ENCODE measurements at places on chromosomes 11 and 22.

- DNase-seq: no peak
Observed at GRCh38 chr22:19753090-19753842, 7.3 kb upstream of the TBX1 start.

GRCh38 chr11:5258543-5259262, 4.1 kb upstream of the HBG2 start:
- DNase-seq: no peak

- DNase-seq: no peak
Observed at GRCh38 chr22:37454857-37455686, 27.8 kb upstream of the ELFN2 start.

- DNase-seq: no peak
Observed at GRCh38 chr11:57047610-57048009, 58.9 kb downstream of the OR5AK2 start.

GRCh38 chr11:114137838-114138237, 78.3 kb downstream of the ZBTB16 start:
- DNase-seq: no peak

DNA sequence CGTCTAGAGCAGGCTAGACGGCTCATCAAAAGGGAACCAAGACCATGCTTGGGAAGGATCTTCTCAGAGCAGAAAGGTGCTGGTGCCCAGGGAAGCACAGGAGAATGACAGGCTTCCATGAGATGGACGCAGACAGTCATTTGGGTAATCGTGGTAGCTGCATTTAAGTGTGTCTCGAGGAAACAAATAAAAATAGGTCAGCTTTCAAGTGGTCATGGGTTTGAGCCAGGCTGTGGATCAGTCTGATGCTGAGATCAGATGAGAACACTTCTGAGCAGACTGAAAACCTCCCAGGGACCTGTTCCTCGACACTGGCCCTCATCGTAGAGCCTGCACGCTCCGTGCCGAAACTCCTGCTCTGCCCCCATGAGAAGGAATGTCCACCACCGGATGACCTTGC, 4.7 kb downstream of the CARS1 start:
- no peak for DNase-seq

GRCh38 chr11:30452114-30452513, 129.2 kb downstream of the ARL14EP start:
- DNase-seq: no peak

DNA sequence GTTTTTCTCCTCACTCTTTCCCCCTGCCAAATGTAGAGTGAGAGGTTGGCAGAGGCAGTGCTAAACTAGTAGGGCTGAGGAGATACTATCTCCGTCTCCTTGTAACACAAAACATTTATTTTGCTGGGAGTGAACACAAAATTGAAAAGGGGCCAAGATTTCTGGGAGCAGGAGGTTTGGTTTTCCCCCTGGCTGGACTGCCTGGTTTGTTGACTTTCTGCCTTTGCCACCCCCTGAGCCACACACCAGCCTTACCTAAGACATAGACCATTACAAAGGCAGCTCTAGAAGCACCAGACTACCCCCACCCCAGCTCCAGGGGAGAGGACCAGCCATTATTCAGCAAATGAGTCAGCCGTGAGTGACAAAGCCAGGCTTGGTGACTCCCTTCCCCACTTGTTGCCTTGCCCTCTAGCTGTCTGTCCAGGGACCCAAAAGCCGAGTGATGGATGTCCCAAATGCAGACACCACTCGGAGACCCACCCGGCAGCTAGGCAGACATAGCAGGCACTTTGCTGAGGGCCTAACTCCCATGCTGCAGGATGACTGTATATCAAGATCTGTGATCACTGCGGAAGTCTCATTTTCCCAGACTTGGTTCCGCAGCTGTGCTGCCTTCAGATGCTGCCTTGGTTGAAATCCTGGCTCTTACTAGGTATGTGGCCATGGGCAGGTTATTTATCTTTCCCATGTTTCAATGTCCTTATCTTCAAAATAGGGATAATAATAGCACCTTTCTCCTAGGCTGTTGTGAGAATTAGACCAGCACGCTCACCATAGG, 17.7 kb upstream of the CDON start:
- DNase-seq: no peak

- DNase-seq: no peak
Observed at GRCh38 chr11:16191212-16191867, 165.0 kb downstream of the SOX6 start.

- DNase-seq: no peak
Observed at GRCh38 chr11:105774899-105775298, 165.0 kb downstream of the GRIA4 start.

DNA sequence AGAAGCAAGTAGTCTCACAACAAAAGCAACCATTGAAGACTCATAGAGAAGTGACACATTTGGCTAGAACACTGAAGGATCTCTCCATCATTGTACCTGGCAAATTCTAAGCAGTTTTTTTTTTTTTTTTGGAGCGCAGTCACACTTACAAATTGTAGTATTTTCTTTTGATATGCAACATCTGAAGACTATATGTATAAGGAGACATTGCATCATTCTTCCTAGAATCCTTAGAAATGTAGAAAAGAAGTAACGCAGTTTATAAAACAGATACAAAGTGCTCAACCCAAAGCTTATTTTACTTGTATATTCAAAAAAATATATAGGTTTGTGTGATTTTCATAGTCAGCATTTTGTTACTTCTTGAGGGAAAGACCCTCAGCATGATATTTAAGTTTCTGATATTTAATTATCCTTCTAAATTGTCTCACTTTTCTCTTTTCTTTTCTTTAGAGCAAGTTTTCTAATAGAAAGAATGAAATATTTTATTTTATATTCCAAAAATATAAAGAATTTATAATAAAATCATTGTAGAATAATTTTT, 20.0 kb downstream of the KDM4D start:
- DNase-seq: no peak

DNA sequence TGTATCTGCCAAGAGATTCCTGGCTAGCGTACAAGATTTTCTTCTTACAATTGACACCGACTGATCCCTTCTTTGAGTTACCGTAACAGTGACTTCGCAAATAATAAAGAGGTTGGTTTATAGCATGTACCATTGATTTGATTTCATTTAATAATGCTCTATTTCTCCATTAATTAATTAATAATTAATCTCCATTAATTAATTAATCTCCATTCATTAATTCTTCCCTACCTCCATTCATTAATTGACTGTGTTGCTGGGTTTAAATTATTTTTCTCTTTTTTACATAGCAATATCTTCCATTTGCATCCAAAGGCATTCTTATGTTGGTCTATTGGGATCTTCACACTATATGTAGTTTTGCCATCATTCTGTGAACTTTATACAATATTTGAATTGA, 21.0 kb downstream of the OR5AS1 start:
- DNase-seq: no peak

- no peak for DNase-seq
Observed at GRCh38 chr11:33067294-33067693, 27.9 kb downstream of the TCP11L1 start.

DNA sequence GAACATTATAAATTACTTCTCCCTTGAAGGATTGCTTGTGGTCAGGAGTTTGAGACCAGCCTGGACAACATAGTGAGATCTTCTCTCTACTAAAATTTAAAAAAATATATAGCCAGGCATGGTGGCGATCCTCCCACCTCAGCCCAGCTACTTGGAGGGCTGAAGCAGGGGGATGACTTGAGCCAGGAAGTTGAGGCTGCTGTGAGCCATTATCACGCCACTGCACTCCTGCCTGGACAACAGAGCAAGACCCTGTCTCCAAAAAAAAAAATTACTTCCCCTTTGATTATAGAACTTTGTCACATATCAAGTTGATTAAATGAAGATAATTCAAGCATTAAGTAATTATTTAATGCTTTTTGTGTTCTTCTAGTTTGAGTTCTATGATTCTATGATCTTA, 65.1 kb upstream of the PRODH start:
- no peak for DNase-seq

GRCh38 chr11:35419184-35419829, at the start of gene SLC1A2:
SLC1A2 (minus strand) TSS chr11:35419558; CDS start chr11:35418966, 592 bp downstream.
- no peak for DNase-seq

DNA sequence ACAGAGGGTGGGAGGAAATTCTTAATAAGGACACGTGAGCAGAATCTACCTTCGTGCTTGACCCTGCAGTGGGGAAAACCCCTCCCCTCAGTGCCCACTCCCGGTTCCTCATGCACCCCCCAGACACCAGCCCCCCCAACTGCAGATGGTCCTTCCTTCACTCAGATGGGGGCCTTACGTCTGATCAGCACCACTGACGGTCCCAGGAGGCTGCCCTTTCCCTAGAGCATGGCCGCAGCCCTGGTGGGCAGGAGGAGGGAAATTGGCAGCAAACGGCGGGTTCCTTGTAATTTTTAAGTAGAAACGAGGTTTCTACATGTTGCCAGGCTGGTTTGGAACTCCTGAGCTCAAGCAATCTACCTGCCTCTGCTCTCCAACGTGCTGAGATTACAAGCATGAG, 477.7 kb downstream of the TBC1D22A start:
- DNase-seq: no peak

GRCh38 chr11:94504689-94505293, 7.5 kb upstream of the C11orf97 start:
- no peak for DNase-seq

- DNase-seq: peak; percentile 9
Observed at GRCh38 chr11:106087815-106088435, 10.5 kb downstream of the AASDHPPT start.

- DNase-seq: peak; percentile 39
Observed at GRCh38 chr11:62601122-62601371, 618 bp downstream of the MTA2 start.

- no peak for DNase-seq
Observed at GRCh38 chr11:59957094-59957493, 6.7 kb upstream of the OOSP4A start.

DNA sequence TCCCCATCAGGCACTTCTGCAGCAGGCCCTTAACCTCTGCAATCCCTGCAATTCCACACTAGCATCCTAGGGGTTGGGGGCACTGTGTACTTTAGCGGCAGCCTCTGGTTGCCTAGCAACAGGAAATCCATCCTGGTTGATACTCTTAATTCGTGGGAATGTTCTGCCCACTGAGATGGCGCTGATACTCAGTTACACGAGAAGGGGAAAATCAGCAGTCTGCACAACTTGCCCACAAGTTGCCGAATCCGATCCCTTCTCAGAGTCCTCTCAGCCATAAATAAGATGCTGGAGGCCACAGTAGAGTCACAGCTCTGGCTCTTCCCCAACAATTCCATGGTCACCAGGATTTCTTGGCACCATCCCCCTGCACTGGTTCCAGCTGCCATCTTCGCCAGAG, 57.6 kb upstream of the CRYBB3 start:
- DNase-seq: no peak

- no peak for DNase-seq
Observed at GRCh38 chr22:46591930-46592329, 28.3 kb upstream of the GRAMD4 start.

All from T-helper 2 cell (primary cell).